ENCODE measurements at places on chromosomes 6 and 20.

DNA sequence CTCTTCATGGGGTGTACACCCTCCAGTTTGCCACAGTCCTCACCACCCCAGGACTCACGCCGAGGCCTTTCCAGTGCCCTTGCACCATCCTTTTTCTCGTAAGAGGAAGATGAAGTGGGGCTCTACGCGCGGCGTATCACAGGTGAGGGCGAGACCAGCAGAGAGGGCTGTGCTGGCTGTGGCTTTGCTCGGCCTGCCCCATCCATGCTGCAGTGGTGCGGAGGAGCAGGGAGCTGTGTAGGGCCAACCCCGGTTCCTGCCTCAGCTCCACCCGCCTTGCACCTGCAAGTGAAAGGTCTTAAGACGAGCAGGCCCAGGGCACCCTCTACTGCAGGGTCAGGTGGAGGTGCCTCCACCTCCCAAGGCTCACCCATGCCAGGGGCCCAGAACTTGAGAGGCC is 24.1 kb downstream of the RBCK1 start:
- no peak for DNase-seq

GRCh38 chr6:41539204-41539603 is 7.0 kb upstream of the FOXP4 start:
- DNase-seq: no peak

DNA sequence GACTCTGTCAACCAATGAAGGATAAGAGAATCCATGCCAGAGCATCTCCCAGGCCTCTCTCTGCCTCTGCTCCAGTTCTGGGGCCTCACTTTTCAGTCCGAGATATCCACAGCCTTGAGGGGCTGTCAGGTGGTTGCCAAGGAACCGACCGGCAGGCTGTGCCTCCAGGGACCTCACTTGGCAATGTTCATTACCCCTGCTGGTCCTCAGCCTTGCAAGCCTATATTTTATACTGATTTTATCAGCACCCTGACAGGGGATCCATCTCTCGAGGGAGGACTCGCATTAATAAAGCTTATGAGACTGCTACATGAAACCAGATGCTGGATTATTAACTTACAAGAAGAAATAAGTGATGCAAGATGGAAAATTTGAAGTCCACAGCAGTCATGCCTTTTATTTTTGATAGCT is 39.9 kb downstream of the TMC2 start:
- no peak for DNase-seq

GRCh38 chr6:11208854-11209253 is 23.6 kb downstream of the NEDD9 start:
- no peak for DNase-seq

DNA sequence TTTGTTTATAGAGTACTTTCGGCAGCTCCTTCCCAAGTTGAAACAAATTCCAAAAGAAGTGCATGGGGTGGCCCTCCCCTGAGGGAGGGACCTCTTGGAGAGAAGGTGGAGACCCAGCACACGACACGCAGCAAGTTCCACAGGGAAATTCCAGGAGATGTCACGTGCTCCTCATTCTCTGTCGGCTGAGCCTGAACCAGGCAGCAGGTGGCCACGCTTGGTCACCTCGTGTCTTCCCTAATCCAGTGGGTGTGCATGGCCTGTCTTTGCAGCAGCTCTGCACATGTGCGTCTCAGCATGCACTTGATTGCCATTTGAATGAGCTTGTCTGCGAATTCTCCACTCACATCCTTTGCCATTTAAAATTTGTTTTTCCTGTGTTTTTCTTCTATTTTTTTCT is 357.4 kb downstream of the CDH4 start:
- no peak for DNase-seq

GRCh38 chr6:57075092-57075491 is 14.9 kb upstream of the ZNF451 start:
- no peak for DNase-seq

- no peak for DNase-seq
Measured at GRCh38 chr20:12965870-12966251, 42.9 kb upstream of the SPTLC3 start.

DNA sequence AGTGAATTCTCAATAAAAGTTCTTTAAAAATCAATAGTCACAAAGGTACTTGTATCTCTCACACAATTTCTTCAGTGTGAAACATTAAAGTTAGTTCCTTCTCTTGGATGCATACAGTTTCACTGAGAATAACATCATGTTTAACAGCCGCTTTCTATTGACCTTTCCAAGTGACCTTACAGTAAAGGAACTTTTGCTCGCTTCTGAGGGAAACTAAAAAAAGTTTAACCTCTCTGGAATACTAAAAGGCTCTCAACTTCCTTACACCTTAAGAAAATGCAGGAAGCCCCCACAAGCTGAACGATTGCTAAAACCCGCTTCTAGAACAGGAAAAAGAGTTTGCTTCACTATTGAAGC is 1.3 kb downstream of the RRAGD start:
- no peak for DNase-seq

DNA sequence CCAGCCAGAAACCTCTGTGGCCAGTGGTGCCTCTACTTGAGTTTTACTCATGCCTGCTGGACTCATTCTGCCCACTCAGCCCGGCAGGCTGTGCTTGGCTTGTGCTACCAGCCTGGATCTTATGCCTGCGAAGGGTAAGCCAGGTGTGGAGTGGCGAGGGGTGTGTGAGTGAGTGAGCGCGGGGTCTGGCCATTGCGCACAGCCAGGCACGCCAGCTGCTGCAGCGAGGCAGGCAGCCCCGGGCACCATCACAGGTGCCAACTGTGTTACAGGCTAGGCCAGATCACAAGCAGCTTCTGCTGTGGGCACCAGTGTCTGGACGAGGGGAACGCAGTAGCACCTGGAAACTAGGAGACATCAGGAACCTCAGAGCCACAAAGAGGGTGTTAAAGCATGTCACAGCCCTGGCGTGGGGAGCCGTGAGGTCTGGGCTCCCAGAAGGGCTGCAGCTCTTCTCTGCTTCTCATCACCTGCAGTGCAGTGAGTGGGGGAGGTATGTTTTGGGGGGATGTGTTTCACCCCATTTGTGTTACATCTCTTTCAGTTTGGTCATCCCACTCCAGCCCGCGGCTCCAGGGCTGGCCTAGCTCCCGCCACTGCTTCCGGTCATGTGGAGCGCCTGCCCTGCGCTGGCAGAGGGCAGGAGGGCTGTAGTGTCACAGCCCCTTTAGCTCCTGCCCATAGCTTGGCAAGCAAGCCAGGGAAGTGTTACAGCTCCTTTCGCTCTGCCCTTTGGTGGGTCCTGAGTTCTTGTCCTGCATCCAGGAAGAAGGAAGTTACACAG is 379.7 kb upstream of the IMPG1 start:
- DNase-seq: no peak

GRCh38 chr6:2028457-2029038 is 216.9 kb downstream of the GMDS start:
- no peak for DNase-seq

GRCh38 chr6:41093729-41094128 is 21.0 kb downstream of the NFYA start:
- DNase-seq: no peak

- DNase-seq: peak; percentile 53
Measured at GRCh38 chr20:52191132-52191915, at the start of gene ZFP64. TSS of gene ZFP64 (minus strand) at chr20:52191779. CDS start at chr20:52191636, 143 bp downstream.

GRCh38 chr20:62887152-62887859 is 25.7 kb upstream of the TCFL5 start:
- no peak for DNase-seq

- no peak for DNase-seq
Measured at GRCh38 chr6:128305228-128305627, 215.2 kb downstream of the PTPRK start.

GRCh38 chr6:119325559-119326265 is 23.8 kb downstream of the MAN1A1 start:
- no peak for DNase-seq

DNA sequence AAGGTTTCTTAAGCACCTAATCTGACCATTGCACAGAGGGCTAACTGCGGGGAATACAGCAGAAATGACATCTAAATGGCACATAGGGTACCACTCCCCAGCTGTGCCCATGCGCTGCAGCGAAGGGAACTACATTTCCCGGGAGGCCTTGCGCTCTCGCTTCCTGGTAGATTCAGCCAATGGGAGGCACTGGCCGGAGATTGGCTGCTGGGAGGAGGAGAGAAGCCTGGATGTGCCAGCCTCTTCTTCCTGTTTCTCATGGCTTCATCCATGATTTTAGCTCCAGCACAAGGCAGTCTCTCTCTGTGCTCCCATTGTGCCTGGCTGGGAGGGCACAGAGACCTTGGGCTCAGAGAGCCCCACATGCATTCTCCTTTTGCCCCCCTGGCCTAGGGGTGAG is 101.7 kb upstream of the FOXA2 start:
- no peak for DNase-seq

GRCh38 chr6:31663126-31663960 is 1.5 kb downstream of the GPANK1 start:
- DNase-seq: no peak

GRCh38 chr20:47677635-47678453 is 107.4 kb downstream of the SULF2 start:
- peak; percentile 43 for DNase-seq
